T-helper 9 cell (primary cell): ENCODE measurements at places on chromosomes 1 and 21.

DNA sequence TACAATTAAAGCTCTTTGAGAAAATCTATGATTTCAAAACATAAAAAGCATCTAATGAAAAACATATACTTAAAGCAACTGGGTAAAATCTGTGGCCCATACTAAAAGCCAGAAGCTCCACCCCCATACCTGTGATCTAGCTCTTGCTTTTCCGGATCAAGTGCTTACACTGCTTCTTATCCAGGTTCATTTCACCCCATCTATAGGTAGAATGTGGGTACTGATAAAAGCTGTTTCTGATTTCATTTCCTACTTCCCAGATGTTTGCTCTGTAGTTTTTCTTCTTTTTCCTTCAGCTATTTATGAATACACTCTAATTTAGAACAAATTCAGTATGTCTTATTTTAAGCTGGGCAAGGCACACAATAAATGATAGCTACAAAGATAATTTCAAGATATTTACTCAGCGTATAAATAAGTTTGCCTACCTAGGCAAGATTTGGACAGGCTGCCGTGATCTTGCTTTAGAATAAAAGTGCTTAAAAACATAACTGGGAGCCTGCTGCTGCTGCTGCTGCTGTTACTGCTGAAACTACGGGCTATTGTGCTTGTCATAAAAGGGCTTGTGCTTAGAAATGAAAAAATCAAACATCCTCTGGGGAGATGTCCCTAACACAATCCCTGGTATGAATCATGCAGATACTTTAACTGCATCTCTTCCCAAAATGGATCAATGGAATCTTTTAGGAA is 2.1 kb downstream of the SIPA1L2 start:
- DNase-seq = no peak

GRCh38 chr1:185974367-185975170 is 240.4 kb downstream of the HMCN1 start:
- no peak for DNase-seq

DNA sequence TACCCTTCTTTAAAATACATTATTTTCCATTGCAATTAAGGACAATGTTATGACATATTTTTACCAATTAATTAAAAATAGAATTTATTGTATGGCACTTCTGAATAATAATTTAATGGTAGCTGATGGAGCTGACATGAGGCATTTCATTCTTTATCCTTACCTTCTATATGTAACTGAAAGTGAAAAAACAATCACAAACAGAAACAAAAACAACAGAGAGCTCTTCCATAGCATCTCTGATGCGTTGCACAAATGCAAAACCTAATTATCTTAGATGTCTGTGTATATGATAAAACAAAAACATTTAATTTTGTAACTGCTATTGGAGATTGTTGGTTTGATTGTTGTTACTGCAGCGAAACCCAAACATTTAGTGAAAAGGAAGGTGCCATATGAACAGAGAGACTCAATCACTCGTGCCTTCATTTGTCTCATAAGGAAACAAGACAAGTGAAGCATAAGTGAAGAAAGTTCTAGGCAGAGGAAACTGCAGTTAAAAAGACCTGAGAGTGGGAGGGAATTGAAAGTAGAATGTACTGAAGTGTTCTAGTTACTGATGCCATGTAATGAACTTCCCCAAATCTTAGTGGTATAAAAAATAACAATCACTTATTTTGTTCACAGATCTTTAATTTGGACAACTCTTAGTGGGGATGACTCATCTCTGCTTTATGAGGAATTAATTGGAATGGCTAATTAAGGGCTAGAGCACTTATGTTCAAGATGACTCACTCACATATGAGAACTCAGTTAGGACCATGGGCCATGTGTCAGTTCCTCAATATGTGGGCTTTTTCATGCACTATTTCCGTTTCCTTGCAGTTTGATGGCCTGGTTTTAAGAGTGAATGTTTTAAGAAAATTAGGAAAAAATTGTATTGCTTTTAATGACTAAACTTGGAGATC is 245.0 kb upstream of the OLFM3 start:
- no peak for DNase-seq

DNA sequence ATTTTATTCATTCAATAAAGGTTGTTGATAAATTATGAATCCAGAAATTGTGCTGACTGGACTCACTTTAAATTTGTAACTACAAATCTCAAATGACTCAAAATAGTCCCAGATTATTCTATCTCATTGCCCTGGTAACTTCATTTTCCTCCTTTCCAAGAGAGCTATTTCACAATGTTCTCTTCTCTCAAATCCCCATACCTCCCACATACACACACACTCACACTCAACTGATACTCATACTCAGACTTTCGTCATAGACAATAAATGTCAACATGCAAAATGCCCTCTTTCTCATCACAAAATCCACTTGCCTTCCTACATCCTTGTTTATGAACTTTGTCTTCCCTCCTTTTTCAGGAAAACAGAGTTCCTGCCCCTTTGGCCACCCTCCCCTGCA is 33.3 kb downstream of the EXTL2 start:
- DNase-seq = no peak

DNA sequence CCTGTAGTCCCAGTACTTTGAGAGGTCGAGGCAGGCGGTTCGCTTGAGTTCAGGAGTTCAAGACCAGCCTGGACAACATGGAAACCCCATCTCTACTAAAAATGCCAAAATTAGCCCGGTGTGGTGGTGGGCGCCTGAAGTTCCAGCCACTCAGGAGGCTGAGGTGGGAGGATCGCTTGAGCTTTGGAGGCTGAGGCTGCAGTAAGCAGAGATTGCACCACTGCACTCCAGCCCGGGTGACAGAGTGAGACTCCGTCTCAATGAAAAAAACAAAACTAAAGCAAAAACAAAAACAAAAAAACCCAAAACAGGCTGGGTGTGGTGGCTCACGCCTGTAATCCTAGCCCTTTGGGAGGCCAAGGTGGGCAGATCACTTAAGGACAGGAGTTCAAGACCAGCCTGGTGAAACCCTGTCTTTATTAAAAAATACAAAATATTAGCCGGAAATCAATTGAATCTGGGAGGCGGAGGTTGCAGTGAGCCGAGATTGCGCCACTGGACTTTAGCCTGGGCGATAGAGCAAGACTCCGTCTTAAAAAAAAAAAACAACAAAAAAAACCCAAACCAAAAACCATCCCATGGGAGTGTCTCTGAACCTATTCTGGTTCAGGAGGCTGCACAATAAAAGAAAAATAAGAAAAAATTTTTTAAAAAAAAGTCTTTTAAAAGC is 1.7 kb upstream of the CGN start:
- no peak for DNase-seq

DNA sequence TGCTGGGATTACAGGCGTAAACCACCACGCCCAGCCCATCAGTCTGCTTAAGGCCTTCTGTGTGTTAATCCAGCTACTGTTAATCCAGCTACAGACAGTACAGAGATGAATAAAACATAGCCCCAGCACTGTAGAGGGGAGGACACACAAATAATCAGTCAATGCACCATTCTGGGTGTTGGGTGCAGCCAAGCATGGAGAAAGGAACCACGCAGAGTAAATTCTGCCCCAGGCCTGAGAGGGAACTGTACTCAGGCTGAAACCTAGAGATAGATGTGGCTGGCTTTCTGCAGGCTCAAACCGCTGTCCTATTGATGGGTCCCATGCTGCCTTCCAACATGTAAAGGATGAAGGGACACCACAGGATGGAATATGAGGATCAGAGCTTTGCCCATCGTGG is 136.8 kb upstream of the IGSF21 start:
- DNase-seq = no peak

DNA sequence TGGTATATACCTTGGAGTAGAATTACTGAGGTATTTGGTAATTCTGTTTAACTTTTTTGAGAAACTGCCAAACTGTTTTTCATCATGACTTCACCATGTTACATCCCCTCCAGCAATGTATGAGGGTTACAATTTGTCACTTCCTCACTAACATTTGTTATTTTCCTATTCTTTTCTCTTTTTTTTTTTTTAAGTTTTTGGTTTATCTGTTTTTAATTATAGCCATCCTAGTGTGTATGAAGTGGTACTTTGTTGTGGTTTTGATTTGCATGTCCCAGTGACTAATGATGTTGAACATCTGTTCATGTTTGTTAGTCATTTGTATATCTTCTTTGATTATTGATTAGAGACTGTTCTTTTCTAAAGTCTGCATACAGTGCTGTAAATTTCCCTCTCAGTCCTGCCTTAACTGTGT is 147.3 kb downstream of the HS2ST1 start:
- DNase-seq = no peak

DNA sequence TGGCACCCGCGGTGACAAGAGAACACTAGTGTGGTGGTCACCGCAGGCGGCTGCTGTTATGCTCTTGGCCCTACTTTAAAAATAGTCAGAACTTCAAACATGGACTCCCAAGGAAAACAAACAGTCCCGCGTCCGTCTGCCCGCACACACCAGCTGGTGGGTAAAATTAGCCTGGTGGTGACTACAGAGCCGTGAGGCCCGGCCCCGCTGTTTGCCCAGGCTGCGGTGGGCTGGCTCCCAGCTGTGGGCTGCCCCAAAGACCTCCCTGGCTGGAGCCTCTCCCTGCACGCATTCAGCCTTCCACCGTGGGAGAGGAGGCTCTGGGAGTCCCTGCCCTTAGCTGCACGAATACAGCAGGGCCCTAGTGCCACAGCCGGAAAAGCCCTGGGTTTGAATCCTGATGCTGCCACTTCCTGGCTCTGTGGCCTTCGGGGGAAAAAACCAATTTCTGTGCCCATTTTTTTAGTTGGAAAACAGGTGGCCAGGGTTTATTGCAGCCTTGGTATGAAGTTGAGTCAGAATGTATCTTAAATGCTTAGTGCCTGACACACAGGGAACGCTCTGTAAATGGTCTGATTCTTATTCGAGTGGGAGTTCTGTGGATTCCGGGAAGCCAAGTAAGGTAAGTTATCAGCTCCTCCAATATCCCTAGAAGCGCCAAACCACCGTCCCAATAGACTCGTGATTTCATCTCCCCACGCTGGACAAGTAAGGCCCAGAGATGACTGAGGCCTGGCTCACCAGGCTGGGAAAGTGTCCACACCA is 58.2 kb downstream of the ALPL start:
- no peak for DNase-seq

DNA sequence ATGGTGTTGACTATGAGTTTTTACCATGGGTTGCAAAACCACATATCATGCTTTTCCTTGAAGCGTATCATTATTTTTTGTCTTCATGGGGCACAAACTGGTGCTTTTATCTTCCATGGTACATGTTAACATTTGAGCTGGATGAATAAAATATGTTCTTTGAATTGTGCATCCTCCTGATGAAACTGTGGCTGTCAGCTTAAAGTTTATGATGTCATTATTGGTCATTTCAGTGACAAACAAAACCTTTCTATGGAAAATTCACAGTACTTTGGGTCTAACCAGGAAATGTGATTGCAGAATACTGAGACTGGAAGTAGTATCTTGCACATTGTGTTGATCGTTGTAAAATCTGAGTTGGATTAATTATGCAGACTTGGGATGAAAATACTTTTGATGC is 291.7 kb upstream of the ZRANB2 start:
- DNase-seq = no peak

GRCh38 chr1:88053065-88053464 is 631.0 kb upstream of the PKN2 start:
- no peak for DNase-seq

DNA sequence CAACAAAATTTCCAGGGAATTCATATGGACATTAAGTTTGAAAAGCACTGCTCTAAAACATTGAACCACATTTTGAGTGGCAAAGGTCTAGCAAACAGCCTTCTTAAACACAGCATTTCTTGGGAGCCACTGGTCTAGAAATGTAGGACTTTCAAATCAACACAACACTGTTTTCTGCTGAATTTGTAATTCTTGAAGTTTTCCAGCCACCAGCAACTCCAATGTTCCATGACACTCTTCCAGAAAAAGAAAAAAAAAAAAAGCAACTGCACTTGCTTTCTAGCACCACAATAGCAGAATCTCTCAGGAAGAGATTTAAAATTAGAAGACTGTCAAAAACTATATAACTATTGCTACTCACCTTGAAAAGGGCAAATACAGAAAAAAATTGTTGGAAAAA is 4.5 kb downstream of the SYDE2 start:
- no peak for DNase-seq

- DNase-seq = no peak
Measured at GRCh38 chr1:117673405-117673804, 67.6 kb downstream of the TENT5C start.

DNA sequence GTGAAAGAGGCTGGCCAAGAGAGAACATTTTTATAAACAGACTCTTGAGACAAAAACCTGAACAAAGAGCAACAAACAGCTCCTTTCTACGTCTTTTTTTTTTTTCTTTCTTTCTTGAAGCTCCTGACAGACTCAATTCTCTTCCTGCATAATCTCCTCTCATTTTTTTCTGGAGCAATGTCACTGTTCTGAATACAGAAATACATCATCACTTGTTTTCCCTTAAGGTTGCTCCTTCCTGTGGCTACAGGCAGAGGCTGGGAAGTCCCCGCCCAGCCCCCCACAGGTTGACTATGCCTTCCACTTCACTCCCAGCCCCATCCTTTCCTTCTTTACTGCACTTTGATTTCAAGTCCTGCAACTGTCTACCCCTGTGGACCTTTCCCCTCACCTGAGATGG is 46.1 kb downstream of the TNR start:
- DNase-seq = no peak
